ENCODE measurements at places on chromosomes 3 and 15. TPM values are rescaled to one million over a fixed set of nuclear protein-coding genes. Genes with fewer than 3 reads are reported as not detected.

DNA sequence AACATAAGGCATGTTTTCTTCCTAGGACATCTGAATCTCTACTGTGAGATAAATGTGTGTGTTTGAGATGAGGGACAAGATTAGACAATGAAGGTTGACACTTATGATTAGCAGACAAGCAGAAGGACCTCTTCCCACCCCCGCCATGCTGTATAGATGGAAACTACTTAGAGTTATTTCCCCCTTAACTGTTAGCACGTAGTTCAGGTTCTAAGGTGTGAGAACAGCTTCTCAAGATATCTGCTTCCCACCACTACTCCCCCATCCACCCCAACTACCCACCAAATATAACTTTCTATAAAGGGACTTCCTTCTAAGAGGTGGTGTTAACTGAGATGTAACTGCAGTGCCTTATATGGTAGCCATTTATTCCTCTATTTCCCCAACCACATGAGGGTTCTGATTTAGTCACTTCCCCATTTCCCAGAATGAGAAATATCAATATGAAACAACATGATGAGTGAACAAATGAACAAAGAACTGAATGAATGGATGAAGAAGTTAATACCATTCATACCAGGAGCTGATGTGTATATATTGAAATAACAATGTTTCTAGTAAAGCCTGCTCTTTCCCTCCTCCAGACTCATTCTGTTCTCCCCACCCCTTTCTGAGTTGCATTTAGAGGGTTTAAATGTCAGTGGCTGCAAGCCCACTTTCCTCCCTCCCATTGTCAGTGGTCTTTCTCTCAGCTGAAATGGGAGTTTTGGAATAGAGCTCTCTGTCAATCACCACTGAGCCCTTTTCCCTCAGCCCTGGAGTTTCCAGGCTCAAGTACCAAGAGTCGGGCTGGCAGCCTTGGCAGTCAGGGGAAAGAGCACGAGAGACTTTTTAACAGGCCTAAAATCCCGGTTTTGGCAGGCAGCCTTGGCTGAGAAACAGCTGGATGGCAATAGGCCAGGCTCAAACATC is 7.7 kb upstream of the RFTN1 start:
- H3K27me3 ChIP-seq: peaks cover 2% of the 10 kb centered on the region
- H3K36me3 ChIP-seq: no peaks in the 10 kb centered on the region
- peak overlapping the region; percentile 48 for H3K27ac ChIP-seq

GRCh38 chr3:52119826-52120225 is 34.4 kb downstream of the POC1A start:
- H3K36me3 ChIP-seq: peaks cover 4% of the 10 kb centered on the region
- no peak overlapping the region for H3K27ac ChIP-seq
- peaks cover 4% of the 10 kb centered on the region for H3K27me3 ChIP-seq
- H3K4me3 ChIP-seq: no peak overlapping the region
- H3K4me1 ChIP-seq: peaks cover 17% of the 10 kb centered on the region

- no peaks in the 10 kb centered on the region for H3K36me3 ChIP-seq
- H3K4me3 ChIP-seq: no peak overlapping the region
- peaks cover 2% of the 10 kb centered on the region for H3K27me3 ChIP-seq
- peaks cover 3% of the 10 kb centered on the region for H3K4me1 ChIP-seq
Observed at GRCh38 chr3:52829906-52830463, 487 bp downstream of the ITIH4 start.

DNA sequence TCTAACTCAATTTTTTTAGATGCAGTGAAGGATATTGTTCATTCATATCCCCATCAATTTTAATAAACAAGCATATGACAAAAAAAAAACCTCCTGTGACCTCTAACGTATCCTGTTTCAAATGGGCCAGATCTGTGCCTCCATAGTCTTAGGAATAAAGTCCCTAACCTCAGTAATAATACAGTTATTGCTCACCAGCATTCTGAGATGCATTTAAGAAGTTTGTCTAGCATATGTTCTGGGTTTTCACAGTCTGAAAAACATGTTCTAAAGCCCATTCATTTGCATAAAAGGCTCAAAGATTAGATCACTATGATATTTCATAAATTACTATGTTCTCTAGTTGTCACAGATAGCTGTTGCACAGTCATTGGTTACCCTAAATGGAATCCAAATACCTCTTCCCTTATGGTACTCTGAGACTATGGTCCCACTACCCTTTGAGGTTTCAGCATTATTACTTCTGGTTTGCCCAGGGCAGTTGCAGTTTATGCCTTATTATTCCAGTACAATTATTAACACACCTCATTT is 190.1 kb downstream of the ZIC4 start:
- H3K27me3 ChIP-seq: no peaks in the 10 kb centered on the region
- no peak for DNase-seq
- H3K4me1 ChIP-seq: no peaks in the 10 kb centered on the region
- no peaks in the 10 kb centered on the region for H3K36me3 ChIP-seq
- no peak overlapping the region for H3K27ac ChIP-seq

The MEGF11 gene
- polyA plus RNA-seq: not detected

- no peak overlapping the region for H3K27ac ChIP-seq
- H3K4me1 ChIP-seq: no peaks in the 10 kb centered on the region
- H3K36me3 ChIP-seq: peaks cover 7% of the 10 kb centered on the region
- DNase-seq: no peak
- H3K27me3 ChIP-seq: no peaks in the 10 kb centered on the region
Observed at GRCh38 chr3:47910777-47911440, 105.3 kb downstream of the MAP4 start.

The PP2D1 gene
- polyA plus RNA-seq: 0.34 TPM

The CLDN16 gene
- not detected for polyA plus RNA-seq

GRCh38 chr15:79900087-79900486 is 3.3 kb upstream of the MTHFS start:
- DNase-seq: no peak
- peaks cover 3% of the 10 kb centered on the region for H3K36me3 ChIP-seq
- H3K4me1 ChIP-seq: peaks cover 31% of the 10 kb centered on the region
- no peak overlapping the region for H3K4me3 ChIP-seq
- H3K27me3 ChIP-seq: peaks cover 2% of the 10 kb centered on the region

The EXD1 gene
- polyA plus RNA-seq: not detected

DNA sequence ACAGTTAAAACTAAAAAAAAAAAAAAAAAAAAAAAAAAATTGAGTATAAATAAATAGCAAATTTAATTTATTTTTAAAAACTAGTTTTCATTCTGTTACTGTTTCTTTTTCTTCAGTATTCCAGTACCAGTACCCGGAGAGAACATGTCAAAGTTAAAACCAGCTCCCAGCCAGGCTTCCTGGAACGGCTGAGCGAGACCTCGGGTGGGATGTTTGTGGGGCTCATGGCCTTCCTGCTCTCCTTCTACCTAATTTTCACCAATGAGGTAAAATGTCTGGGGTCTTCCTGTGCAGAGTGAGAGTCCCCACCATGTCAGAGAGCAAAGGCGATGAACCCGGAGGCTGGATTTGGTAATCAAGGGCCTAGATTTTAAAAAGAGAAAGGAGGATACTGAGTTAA is 4.4 kb downstream of the TMEM43 start:
- peaks cover 34% of the 10 kb centered on the region for H3K4me1 ChIP-seq
- peaks cover 9% of the 10 kb centered on the region for H3K27me3 ChIP-seq
- H3K27ac ChIP-seq: no peak overlapping the region
- H3K4me3 ChIP-seq: no peak overlapping the region
- H3K36me3 ChIP-seq: peaks cover 22% of the 10 kb centered on the region
- no peak for DNase-seq

DNA sequence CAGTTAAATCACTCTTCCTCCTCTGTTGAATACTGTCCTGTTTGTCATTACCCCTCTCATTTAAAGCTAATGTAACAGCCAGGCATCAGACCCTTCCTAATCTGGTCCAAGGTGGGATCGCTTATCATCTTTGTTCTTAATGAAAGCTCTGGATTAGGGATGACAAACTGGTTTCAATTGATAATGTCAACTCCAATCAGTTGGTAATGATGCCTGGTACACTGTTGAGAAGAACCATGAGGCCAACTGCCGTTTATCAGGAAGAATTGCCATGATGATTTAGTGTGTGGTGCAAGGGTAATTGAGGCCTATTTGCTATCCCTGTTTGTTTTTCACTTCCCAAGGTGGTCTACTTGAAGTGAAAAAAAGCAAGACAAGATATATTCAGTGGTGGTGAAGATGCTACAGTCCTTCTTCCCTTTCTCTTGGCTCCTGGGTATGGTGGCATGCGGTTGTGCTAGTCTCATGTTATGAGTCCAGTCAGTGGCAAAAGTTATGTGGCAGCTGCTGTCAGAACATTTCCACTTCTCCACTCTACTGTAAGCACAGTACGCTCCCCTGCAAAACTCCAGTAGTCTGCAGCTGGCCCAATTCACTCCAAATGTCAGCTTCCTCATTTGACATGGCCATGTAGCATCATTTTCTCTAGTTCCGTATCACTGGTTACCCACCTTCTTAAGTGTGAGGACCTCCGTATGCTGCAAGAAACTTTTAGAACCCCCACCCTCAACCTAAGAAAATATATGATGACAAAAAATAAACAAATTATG is 72.5 kb downstream of the MORC1 start:
- H3K36me3 ChIP-seq: no peaks in the 10 kb centered on the region
- H3K27ac ChIP-seq: no peak overlapping the region
- no peaks in the 10 kb centered on the region for H3K27me3 ChIP-seq
- no peak for DNase-seq

The CCR5 gene
- 4.2 TPM for polyA plus RNA-seq

DNA sequence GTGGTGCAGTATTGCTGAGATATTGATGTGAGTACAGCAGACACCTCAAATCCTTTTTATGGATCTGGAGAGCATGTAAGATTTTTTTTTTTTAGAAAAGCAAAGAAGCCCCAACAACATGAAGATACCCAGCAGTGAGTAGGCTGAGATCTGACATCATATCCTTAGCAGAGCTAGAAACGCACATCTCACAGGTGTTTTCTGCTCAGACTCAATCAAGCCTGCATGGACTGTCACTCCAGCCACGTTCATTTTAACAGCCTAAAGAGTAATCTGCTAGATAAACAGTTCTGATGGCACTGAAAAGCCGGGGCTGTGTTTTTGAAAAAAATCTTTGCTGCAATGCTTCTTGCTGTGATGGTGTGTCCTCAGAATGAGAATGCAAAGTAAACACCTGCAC is 544.2 kb downstream of the FGF12 start:
- H3K4me1 ChIP-seq: no peaks in the 10 kb centered on the region
- no peaks in the 10 kb centered on the region for H3K36me3 ChIP-seq
- H3K27ac ChIP-seq: no peak overlapping the region
- no peak for DNase-seq

The RTP4 gene
- 17.3 TPM for polyA plus RNA-seq

DNA sequence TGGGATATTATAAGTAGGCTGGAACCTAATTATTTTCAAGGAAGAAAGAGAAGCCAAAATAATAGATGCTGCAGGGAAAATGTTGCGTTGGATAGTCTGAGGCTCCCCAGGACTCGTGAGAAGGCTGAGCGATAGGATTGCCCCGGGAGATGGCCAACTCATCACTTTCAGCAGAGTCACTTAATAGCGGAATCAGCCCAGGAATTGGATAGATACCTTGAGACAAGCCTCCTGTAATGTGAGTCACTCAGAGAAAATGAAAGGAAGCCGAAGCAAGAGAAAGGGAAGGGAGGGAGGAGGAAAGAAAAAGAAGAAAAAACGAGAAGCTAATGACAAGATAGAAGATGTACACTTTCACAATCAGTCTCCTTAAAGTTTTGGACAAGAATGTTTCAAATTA is 94.3 kb downstream of the SQOR start:
- peaks cover 2% of the 10 kb centered on the region for H3K27me3 ChIP-seq
- no peak for DNase-seq
- H3K36me3 ChIP-seq: no peaks in the 10 kb centered on the region
- no peak overlapping the region for H3K27ac ChIP-seq
- no peak overlapping the region for H3K4me3 ChIP-seq
- H3K4me1 ChIP-seq: no peaks in the 10 kb centered on the region

DNA sequence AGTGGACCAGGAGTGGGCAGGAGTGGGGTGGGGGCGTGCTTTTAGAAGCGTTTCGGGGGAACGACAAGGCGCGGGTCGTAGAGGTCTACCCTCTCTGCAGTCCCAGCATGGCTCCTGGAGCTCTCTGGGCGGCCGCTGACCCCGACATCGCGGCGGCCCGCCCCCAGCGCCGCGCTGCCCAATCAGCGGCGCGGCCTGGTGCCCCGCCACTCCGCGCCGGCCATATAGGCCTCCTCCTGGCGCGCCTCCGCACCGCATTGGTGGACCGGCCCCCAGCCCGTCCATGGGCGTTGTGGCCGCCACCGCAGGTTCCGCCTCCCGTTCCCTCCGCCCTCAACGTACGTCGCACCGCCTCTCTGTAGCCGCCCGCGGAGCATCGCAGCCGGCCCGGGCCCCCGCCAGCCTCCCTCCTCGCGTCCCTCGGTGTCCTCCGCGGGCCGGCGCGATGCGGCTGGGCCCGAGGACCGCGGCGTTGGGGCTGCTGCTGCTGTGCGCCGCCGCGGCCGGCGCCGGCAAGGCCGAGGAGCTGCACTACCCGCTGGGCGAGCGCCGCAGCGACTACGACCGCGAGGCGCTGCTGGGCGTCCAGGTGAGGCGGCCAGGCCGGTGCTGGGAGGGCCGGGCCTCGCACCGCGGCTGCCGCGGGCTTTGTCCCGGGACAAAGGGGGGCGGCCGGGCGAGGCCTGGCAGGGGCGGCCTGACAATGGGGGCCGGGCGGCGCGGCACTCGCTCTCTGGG is at the start of gene RCN2:
Gene RCN2, plus strand, starts transcription at position 353 of the 738 bp plus-strand sequence. Its CDS starts 93 bp downstream, at position 446.
- peak within 1 kb of the TSS; percentile 88 for H3K4me3 ChIP-seq
- peak; percentile 95 for DNase-seq
- H3K36me3 ChIP-seq: peaks cover 8% of the 10 kb centered on the region
- peaks cover 5% of the 10 kb centered on the region for H3K27me3 ChIP-seq
- H3K4me1 ChIP-seq: peaks cover 43% of the 10 kb centered on the region
- H3K27ac ChIP-seq: peak within 1 kb of the TSS; percentile 94

The TRAK1 gene
- 4.4 TPM for polyA plus RNA-seq

DNA sequence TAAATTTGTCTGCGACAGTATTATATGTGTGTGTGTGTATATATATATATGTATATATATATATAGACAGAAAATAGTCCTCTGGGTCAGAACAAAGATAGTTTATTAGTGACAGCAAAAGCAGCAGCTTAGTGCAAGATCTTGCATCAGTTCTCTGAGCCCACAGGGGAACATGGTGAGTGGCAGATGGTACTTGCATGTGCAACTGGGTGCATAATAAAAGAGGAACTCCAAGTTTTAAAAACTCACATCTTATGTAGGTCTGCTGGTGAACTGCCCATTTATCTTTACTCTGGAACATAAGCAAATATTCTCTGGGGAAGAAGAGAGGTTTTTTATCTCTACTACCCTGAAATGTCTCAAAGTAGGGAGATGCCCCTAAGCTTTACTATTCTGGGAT is 276.4 kb downstream of the POLQ start:
- H3K27me3 ChIP-seq: no peaks in the 10 kb centered on the region
- DNase-seq: no peak
- H3K36me3 ChIP-seq: no peaks in the 10 kb centered on the region
